Stimulated activated CD4-positive, alpha-beta T cell treated with anti-CD3 and anti-CD28 coated beads, Interleukin-1b, Interleukin-23, amount 100 ng/mL, for 1 hour (primary cell): ENCODE measurements at places on chromosomes 5 and 9.

GRCh38 chr5:139019880-139020279 is 144.7 kb upstream of the LRRTM2 start:
- no peak for DNase-seq

DNA sequence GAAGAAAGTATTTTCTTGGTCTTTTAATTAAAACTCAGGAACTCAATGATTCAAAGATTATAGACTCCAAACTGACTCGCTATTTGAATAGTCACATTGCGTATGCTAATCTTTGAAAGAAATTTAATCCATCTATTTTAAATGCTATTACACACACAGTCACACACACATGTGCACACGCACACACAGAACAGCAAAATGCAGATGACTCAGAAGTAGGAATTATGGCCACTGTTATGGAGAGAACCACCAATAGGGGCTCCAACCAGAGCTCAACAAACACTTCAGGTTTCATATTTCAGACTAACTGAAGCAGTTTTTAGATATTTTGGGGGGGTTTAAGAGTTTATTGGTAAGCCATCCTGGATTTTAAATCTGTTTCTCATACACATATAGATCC is 1917.9 kb downstream of the EFNA5 start:
- DNase-seq, result no peak

GRCh38 chr5:156498226-156498980 is 171.4 kb downstream of the SGCD start:
- DNase-seq, result no peak

DNA sequence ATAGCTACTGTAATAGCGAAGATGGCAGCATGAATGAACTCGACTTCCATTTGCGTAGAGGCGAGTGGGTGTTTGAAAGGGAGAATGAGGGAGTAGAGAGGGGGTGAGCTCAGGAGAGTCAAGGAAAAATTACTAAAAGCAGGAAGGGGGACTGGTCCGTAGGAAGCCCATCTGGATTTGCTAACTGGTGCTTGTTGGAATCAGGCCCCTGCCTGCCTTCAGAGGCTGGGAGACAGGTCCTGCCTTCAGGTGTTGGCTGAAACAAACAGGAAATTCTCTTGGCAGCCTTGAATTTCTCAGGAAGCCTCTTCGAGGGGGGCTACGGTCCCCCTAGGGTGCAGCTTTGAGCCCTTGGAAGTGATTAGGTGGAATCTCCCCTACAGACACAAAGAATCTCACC is 121.7 kb downstream of the OLFM1 start:
- no peak for DNase-seq

DNA sequence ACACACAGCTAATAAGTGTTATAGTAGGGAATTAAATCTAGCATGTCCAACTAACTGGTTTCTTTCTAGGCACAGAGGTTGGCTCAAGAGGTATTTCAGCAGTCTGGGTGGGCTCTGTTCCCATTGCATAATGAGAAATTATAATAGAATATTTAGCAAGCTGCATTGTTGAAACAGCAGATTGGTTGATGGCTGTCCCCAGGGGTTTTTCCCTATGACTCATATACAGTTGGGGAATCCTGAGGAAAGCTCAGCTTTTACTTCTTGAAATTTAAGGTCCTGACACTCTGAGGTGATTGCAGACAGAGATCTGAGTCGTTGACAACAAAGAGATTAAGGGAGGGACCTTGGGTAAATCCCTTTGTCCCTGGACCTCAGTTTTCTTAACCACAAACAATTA is 38.3 kb upstream of the TNFSF8 start:
- no peak for DNase-seq

DNA sequence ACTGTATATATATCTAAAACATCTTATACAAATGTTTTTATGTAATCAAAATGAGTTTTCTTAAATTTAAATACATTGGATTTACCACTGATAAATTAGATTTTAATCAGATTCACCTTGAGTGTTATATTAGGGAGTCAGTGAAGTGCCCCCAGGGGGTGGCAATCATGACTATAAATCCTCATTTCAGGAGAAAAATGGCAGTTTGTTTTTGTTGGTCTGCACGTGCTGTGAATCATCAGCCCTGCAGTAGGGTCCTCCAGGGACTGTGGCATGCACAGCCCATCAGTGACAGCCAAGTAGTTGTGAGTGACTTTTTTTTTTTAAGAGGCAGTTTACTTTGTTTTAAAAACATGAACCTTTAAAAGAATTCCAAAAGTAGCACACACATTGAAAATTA is 65.2 kb downstream of the ZSWIM6 start:
- no peak for DNase-seq

DNA sequence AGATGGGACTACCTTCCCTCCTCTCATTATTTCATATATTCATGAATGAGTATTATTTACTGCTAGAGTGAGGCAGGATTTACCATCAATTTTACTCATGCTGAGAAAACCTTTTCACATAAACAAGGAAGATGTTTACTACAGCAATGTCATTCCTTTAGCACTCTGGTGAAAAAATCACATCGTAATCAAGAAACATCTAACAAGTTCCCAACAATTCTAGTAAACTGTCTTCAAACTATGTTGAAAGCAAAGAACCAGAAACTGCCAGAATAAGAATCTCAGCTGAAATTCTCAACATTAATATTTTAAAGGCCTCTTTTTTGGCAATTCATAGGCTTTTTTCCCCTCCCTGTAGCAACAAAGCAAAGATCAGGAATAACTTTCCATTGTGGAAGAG is 28.2 kb downstream of the AUH start:
- no peak for DNase-seq

GRCh38 chr9:7546261-7546660 is 253.3 kb downstream of the DMAC1 start:
- DNase-seq, result no peak

DNA sequence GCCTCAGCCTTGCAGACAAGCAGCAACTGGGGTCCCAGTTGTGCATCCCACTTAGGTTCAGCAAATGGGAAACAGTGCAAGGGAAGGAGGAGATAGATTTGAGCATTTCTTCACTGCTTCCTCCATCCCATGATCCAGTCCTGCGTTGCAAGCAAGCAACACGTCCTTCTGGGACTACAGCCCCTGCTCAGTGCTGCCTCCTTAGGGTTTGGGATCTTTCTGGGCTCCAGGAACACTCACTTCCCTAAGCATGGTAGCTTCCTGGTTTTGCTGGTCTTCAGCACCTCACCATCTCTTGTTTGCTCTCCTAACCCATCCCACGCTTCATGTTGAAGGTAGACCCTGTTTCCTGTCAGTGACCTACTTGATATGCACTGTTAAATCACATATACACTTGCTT is 444.7 kb downstream of the MED10 start:
- DNase-seq, result no peak

DNA sequence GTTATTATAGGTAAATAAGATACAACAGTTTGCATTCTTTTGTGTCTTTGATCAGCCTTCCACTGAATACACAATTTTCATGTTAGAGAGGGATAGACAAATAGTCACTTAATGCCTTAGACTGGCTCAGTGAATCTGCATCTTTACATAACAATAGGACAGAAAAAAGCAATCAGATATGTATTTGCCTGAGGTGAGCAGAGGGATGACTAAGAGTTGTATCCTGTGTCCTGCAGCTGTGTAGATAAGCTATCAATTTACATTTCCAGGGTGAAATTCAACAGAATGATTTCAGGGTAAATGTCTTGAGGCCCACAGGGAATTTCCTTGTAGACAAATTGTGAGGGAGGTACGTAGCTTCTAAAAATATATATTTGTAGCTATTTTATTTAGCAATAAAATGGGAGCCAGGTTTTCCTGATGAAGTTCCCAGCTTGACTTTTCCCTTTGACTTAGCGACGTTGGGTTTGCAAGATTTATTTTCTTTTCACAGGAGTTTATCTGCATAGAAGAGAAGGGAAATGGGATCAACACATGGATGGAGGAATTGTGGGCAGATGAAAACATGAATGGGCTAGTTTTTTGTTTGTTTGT is 586.1 kb upstream of the CDH6 start:
- DNase-seq, result no peak

DNA sequence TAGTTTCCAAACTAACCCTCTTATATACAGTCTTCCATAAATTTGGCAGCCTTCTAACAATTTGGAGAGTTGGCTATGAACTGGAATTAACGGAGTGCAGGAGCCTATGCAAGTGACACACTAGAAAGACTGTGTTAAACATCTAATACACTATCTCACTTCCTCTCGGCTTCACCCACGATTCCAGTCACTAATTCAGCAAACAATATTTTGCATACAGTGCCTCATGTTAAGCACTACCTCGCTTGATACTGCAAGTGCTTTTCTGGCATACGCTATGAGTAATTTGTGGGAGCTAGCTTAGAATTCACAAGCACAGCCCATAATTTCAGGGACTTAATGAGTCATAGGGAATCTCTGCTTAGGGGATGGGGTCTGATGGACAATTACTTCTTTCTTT is 102.5 kb downstream of the ST8SIA4 start:
- DNase-seq, result no peak

- DNase-seq, result no peak
Measured at GRCh38 chr9:117656002-117656401, 48.2 kb upstream of the TLR4 start.

- no peak for DNase-seq
Measured at GRCh38 chr5:106648401-106648800, 1022.3 kb downstream of the EFNA5 start.

DNA sequence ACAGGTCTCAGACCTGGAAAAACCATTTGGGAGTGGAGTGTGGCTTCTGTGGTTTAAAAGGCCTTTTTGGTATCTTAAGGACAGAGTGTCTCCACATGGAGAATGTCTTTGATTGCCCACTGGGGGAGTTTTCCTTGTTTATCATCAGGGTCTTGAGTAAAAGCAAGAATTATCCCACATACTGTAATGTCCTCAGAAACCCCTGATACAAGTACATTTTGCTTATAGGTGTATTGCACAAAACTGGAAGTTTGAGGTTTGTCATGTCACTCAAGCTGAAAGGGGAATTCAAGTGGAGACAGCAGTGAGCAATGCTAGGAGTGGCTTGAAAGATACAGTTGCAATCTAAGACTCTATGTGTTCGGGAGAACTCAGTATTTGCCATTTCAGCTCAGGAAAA is 62.7 kb upstream of the GRAMD2B start:
- no peak for DNase-seq

DNA sequence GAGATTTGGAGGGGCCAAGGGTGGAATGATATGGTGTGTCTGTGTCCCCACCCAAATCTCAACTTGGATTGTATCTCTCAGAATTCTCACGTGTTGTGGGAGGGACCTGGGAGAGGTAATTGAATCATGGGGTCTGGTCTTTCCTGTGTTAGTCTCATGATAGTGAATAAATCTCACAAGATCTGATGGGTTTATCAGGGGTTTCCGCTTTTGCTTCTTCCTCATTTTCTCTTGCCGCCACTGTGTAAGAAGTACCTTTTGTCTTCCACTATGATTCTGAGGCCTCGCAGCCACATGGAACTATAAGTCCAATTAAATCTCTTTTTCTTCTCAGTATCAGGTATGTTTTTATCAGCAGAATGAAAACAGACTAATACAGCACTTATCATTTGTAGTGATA is 29.5 kb upstream of the SPIN1 start:
- no peak for DNase-seq

GRCh38 chr5:115810761-115811160 is 5.7 kb downstream of the CDO1 start:
- no peak for DNase-seq

DNA sequence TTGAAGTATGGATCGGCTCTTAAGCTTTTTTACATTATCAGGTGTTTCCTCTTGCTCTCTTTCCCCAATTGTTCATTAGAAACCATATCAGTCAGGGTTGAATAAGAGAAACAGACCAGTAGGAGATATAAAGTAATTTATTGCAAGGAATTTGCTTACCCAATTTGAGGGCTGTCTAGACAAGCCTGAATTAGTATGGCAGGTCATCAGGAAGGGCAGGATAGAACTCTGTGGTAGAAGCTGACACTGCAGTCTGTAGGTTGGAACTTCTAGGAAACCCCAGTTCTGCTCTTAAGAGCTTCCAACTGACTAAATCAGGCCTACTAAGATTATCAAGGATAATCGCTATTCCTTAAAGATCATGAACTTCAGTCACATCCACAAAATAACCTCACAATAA is 24.3 kb downstream of the ISOC1 start:
- DNase-seq, result no peak

- DNase-seq, result no peak
Measured at GRCh38 chr5:181245427-181246275, 1.9 kb upstream of the RACK1 start.

DNA sequence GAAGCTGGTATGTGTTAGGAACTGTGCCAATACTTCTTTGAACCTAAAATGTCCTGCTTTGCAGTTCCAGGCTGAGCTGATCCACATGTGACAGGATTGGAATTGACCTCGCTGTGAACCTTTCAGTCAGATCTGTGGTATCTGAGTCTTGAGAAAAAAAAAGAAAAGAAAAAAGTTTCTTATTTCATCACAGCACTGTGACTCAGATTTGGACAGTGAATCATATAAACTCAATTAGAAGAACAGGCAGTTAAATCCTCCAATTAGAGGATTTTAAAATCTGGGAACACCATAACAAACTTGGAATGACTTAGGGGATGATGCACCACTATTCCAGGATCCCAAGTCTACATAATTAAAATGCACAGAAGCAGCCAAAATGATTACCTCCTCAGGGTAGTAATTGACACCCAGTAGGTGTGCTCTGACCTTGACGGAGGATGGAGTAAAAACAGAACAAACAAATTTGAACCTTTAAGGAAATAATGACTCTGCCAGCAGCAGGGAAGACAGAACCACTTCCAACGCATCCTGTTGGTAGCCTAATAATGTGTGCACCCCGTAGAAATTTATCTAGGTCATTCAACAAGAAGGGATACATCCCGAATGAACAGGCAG is 57.8 kb upstream of the RAI14 start:
- DNase-seq, result no peak

- no peak for DNase-seq
Measured at GRCh38 chr5:134450374-134450773, 38.7 kb upstream of the CDKN2AIPNL start.

DNA sequence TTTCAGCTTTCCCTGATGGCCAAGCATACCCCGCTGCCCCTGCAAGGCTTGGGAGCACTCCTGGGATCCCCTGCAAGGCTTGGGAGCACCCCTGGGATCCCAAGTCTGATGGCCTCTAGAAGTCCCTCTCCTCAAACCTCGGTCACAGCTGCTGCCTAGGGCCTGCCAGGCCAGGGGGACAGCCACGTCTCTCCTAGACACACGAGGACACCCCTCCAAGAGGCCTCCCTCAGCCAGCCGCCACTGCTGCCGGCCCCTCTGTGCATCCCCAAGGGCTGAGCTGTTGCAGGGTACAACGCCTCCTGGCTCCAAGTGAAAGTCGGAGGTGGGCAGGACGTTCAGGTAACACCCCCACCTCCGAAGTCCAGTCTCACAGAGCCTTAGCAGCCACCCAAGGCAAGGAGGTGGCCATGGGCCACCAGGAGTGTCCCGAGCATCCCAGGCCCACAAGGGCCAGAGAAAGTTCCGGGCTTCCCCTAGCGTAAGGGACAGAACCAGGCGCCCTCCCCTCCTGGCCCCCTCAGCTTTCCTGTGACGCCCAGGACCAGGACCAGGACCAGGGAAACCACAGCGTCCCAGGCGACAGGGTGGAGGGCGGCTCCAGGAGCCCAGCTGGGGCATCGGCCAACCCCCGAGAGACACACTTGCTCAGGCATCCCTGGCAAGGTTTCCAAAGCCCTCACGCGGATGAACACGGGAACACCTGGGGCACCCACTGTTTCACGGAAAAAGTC is 17.3 kb upstream of the SLC12A7 start:
- no peak for DNase-seq

- DNase-seq, result no peak
Measured at GRCh38 chr9:120904978-120905301, 21.7 kb downstream of the TRAF1 start.

- no peak for DNase-seq
Measured at GRCh38 chr5:159907689-159908590, 8.3 kb upstream of the ADRA1B start.
